ENCODE measurements at places on chromosomes 11 and 22. TPM values are rescaled to one million over a fixed set of nuclear protein-coding genes. Genes with fewer than 3 reads are reported as not detected.

DNA sequence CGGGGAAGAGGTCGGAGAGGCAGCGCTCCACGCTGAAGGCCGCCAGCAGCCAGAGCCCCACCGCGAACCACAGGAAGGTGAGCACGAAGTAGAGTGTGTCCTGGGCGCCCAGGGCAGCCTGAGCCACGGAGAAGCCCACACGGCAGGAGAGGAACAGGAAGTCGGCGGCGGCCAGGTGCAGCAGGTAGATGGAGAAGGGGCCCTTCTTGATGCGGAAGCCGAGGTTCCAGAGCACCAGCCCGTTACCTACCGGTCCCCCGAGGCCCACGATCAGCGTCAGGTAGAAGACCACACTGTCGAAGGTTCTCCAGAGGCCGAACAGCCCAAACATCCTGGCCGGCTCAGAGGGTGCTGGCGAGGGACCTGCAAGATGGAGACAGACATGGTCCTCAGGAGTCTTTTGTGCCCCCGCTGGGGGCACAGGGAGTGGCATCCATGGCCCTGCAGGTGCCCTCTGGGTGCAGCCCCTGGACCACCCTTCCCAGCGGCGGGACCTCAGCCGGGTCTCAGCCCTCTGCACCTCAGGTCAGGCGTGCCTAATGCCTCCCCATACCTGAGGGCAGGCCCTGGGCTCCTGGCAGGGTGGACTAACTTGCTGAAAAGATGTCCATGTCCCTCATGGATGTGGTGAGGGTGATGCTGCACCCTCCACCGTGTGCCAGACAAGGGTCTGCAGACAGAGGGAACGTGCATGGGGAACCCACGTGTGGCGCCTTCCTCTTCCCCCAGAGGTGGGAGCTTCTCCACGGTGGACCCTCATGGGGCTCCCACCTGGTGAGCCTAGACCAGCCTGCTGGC lies at the start of gene MRGPRG:
Gene MRGPRG (minus strand): TSS at position 331 of the 798 bp plus-strand sequence. CDS start 0 bp downstream, at position 331.
- DNase-seq, result no peak

- DNase-seq, result no peak
These were observed 77.6 kb downstream of the MIAT start for GRCh38 chr22:26735019-26735409.

- no peak for DNase-seq
These were observed 4.4 kb downstream of the SEC14L6 start for GRCh38 chr22:30541961-30542810.

C11orf52 gene
- polyA plus RNA-seq, result 10.2 TPM
